ENCODE measurements at places on chromosomes 12 and 14.

- DNase-seq = peak; percentile 6
These were observed 331.7 kb downstream of the TMEM121 start for GRCh38 chr14:105857826-105858675.

- no peak for DNase-seq
These were observed 42.0 kb downstream of the LTBP2 start for GRCh38 chr14:74569806-74570591.

- DNase-seq = no peak
These were observed 156.9 kb downstream of the CAND1 start for GRCh38 chr12:67426067-67426466.

DNA sequence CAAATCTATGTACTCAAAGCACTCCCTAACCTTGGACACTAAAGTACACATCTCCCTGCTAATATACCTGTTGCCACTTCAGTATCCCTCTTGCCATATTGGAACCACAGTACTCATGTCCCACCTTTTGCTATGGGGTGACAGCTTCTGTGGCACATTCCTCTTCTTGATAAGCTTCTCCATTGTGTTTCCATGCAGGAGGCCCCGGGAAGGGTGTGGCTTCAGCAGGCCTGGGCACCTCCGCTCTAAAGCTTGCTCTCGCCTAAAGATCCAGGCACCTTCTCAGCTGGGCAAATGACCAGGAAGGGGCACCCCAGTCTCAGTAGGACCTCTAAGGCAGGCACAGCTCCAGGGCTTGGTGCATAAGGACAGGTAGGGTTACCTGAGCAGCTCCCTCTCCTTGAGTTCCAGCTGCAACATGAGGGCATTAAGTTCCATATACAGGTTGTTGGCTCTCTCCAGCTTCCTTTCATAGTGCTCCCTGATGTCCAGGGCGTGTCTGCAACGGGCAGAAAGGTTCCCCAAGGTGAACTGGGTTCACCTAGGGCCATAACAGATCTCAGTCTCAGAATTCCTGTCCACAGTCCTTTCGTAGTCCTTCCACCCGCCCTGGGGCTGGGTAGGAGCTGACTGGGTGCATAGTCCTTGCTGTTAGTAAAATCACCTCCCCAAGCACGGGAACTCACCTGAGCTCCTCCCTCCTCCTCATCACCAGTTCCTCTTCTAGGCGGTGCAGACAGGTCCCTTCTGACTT is 15.9 kb downstream of the MAP3K12 start:
- DNase-seq = peak; percentile 19

- DNase-seq = no peak
These were observed 8.1 kb upstream of the RABGGTA start for GRCh38 chr14:24279301-24280186.

DNA sequence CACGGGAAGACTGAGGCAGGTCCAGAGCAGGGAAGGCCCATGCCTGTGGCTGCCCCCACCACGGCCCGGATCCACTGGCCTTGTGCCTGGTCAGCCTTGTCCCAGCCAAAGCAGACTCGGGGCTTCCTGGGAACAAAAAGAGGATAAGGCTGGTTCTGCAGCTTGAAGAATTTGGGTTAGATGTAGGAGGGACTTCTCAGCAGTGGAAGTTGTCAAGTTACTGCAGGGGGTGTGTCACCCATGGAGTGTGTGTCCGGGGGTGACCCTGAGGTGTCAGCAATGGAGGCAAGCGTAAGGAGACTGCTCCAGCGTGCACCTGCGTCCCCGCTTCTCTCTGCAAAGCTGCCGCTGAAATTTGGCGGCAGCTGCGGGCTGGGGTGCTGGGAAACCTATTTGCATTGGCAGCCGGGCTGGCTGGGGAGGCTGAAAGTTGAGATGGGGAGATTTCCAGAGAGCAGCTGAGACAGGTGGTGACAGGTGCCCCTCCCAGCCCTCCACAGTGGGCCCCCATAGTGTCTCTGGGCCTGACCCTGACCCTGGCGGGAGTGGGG is 12.5 kb upstream of the TNFAIP2 start:
- no peak for DNase-seq

- no peak for DNase-seq
These were observed 50.4 kb upstream of the RPH3A start for GRCh38 chr12:112741106-112741505.

DNA sequence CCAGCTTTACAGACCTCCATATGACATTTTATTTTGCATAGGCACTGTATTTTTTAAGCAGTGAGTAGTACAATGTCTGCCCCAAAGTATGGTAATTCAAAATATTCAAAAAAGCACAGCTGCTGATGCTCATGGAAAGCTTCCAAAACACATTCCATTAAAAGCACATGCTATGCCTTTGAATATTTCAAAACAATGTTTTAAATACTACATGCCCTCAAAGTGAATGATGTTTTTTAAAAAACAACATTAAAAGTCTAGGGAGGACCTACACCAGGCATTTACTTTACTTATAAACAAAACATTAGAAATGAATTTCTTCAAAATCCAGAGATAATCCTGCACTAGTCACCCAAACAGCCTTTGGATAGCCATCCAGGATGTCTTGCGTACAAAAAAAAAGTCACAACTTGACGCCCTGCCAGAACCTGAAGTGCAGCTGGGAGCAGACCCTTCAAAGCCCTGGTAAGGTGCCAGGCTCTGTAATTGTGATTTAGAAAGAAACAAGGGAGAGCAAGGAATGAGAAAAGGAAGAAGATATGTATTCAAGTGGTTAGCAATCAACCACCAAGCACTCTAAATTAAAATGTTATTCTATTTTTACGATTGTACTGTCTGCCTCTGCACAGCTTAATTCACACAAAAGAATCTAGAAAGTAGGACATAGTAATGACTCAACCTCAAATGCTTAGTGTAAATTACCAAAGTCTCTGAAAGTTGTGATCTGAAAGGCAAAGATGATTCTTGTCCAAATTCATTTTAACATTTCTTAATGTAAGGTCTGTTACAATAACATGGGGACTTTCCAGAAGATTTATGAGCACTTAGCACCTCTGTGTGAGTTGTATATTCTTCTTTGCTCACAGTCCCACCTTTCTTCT is 31.9 kb downstream of the CEP83 start:
- DNase-seq = peak; percentile 51

- no peak for DNase-seq
These were observed 138.7 kb upstream of the DYRK2 start for GRCh38 chr12:67509666-67510386.

- DNase-seq = no peak
These were observed 163.8 kb upstream of the CCDC198 start for GRCh38 chr14:57657487-57657886.

- DNase-seq = no peak
These were observed 15.9 kb upstream of the SIX1 start for GRCh38 chr14:60665177-60665550.

DNA sequence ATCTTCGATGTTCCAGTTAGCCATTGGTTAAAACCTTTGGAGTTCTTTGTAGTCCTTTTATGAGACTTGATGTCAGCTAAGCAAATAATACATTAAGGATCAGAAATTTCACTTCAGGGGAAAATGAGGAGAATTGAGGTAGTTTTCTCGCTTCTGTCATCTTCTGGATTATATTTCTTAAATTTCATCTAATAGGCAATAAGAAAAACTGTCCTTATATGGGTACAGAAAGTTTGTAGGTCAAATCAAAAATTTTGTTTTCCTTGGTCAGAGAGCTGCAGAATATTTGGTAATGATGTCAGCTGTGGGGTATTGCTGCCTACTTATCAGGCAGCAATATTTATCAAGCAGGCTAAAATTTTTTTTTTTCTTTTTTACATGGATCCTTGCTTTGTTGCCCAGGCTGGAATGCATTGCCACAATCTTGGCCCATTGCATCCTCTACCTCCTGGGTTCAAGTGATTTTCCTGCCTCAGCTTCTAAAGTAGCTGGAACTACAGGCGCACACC is 37.1 kb downstream of the RIMKLB start:
- no peak for DNase-seq

- no peak for DNase-seq
These were observed 4.5 kb upstream of the JPH4 start for GRCh38 chr14:23582906-23583760.

GRCh38 chr12:96195845-96196451 is 1.8 kb downstream of the ELK3 start:
- DNase-seq = peak; percentile 47

DNA sequence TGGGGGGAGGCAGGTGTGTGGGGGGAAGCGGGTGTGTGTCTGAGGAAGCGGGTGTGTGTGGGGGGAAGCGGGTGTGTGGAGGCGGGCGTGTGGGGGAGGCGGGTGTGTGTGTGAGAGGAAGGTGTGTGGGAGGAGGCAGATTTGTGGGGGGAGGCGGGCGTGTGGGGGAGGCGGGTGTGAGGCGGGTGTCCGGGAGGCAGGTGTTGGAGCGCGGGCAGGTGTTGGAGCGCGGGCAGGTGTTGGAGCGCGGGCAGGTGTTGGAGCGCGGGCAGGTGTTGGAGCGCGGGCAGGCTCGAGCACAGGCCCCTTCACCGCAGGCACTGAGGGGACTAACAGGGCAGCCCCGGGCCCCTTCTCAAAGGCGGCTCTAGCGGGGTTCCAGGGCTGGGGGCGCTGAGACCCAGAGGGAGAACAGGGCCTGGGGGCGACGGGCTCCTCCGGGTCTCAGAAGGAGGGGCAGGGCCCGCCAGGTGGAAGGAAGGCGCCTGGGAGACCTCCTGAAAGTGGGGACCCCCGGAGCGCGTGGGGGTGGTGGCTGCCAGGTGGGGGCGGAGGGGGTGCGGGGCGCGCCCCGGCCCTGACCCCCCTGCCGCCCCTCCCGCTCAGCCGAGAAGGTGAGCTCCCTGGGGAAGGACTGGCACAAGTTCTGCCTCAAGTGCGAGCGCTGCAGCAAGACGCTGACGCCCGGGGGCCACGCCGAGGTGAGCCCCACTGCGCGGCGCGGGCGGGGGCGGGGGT is 3.2 kb downstream of the CRIP2 start:
- no peak for DNase-seq

Measured in uterus (tissue), 4 donors.